ENCODE measurements at places on chromosomes 16 and 17.

- no peak for DNase-seq
Observed at GRCh38 chr17:32795339-32795979, 81.5 kb downstream of the MYO1D start.

- DNase-seq, result peak; percentile 15
Observed at GRCh38 chr16:53053967-53054669, 673 bp upstream of the CHD9 start.

- DNase-seq, result no peak
Observed at GRCh38 chr16:9518051-9518450, 426.6 kb downstream of the HAPSTR1 start.

GRCh38 chr17:1931844-1932579 is 93.1 kb downstream of the RTN4RL1 start:
- DNase-seq, result no peak

DNA sequence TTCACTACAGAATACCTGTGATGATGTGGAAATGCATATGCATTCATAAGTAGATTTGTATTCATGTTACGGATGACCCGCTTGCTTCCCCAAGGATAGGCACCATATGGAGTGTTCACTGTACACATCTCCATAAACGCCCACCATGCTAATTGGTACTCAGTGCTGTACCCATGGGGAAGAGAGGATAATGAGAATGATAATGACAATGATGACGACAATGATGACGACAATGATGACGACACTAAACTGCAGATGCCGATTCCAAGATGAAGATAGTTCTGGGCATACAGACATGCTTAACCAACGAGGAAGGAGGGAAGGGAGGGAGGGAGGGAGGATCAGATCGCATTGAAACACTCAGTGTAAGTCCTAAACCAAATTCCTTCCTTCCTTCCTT is 26.5 kb upstream of the ZFHX3 start:
- DNase-seq, result no peak

GRCh38 chr17:55154101-55154500 is 110.7 kb upstream of the HLF start:
- no peak for DNase-seq

DNA sequence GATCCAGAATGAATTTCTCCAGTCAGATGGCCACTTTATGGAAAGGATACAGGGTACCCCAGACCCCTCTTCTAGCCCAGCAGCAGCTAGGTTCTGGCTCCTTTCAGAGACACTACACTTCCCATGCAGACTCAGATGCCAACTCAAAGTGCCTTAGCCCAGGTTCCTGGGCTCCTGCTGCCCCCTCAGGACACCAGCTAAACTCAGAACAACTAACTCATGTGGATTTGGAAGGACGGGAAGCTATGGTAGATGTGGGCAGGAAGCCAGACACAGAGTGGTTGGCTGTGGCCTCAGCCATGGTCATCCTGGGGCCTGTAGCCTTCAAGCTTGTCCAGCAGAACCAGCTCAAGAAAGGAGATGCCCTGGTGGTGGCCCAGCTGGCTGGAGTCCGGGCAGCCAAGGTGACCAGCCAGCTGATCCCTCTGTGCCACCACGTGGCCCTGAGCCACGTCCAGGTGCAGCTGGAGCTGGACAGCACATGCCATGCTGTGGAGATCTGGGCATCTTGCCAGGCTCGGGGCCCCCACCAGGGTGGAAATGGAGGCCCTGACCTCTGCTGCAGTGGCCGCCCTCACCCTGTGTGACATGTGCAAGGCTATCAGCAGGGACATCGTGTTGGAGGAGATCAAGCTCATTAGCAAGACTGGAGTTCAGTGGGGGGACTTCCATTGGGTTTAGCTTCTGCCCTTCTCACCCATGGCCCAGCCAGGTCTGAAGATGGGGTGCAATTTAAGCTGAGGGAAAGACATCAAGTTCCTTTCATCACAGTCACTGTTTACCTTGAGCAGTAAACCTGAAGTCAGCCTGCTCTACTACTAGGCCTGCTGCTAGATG is 111.8 kb downstream of the N4BP1 start:
- DNase-seq, result no peak

GRCh38 chr17:61431594-61432311 is 20.5 kb upstream of the TBX4 start:
- no peak for DNase-seq

GRCh38 chr17:61738249-61738648 is 125.1 kb downstream of the BRIP1 start:
- no peak for DNase-seq

GRCh38 chr17:60720763-60721531 is 43.3 kb downstream of the BCAS3 start:
- no peak for DNase-seq

GRCh38 chr17:78884148-78884825 is 18.7 kb downstream of the CEP295NL start:
- no peak for DNase-seq

Measured in SIG-M5 (cell line).